Mammary microvascular endothelial cell (primary cell): ENCODE measurements at places on chromosomes 11 and 22. TPM values are rescaled to one million over a fixed set of nuclear protein-coding genes. Genes with fewer than 3 reads are reported as not detected.

The TRIM34 gene
- total RNA-seq = 10.8 and 14.0 TPM in 2 replicates

The PATE2 gene
- total RNA-seq = 1.3 TPM in 1 of 2 replicates, not detected in the other

The IRAG1 gene
- total RNA-seq = 0.27 and 0.30 TPM in 2 replicates

The SEPTIN5 gene
- total RNA-seq = 7.9 and 8.7 TPM in 2 replicates

The AGBL2 gene
- total RNA-seq = not detected in 2 replicates

The TRAF6 gene
- total RNA-seq = 8.5 and 9.6 TPM in 2 replicates

The BEST1 gene
- total RNA-seq = not detected in 2 replicates

The WNT11 gene
- not detected in 2 replicates for total RNA-seq

The SPON1 gene
- total RNA-seq = 0.13 TPM in 1 of 2 replicates, not detected in the other

The CPT1B gene
- total RNA-seq = 0.60 and 1.5 TPM in 2 replicates

The OVOL1 gene
- not detected in 2 replicates for total RNA-seq

The MRGPRX4 gene
- total RNA-seq = not detected in 2 replicates

The C11orf21 gene
- total RNA-seq = not detected in 2 replicates

The MPEG1 gene
- total RNA-seq = not detected in 2 replicates

The TRIM51 gene
- not detected in 2 replicates for total RNA-seq

The CDKN1C gene
- 2.3 and 3.2 TPM in 2 replicates for total RNA-seq

The AQP11 gene
- total RNA-seq = 0.20 and 0.33 TPM in 2 replicates

The CSKMT gene
- total RNA-seq = 3.5 and 3.8 TPM in 2 replicates

The SYT13 gene
- not detected in 2 replicates for total RNA-seq

The OR51D1 gene
- total RNA-seq = not detected in 2 replicates

The TPCN2 gene
- 4.6 and 6.5 TPM in 2 replicates for total RNA-seq
